Activated naive CD8-positive, alpha-beta T cell treated with anti-CD3 and anti-CD28 coated beads, Interleukin-2, amount 10 ng/mL, durations not matched to agents 7 days and 5 days (primary cell): ENCODE measurements at places on chromosomes 2 and 18.
A peak's percentile ranks its signal among the peaks of the same experiment; 100 is the strongest.

DNA sequence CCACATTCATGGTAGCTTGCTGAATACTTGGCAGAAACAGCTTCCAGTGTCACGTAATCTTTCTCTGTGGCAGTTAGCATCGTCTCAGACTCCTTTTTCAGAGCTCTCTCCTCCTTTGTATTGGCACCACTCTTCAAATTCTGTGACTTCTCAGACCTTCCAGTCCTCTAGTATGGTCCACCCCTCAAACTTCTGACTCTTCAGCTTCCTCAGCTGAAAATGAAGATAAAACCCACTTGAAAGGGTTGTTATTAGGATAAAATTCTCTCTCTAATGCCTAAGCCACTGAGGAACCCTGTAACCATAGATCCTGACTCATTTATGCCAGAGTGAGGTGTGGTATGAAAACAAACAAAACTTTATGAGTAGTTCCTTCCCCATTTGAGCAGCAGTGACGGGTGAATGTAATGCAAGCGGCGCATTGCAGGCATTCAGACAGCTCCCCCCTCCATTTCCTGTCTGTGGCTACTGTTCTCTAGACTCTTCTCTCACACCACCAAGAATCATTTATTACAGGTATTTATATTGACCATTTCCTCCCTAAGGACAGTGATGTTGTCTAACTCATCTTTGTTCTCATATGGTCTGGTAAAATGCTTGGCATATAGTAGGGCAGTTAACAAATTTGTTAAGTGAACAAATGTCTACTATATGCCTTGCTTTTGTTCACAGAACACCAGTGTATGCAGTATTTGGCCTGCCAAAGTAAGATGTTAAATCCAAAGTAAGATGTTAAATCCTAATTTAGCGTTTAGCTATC, 35.3 kb downstream of the GALNT1 start:
- DNase-seq, result peak; percentile 32

DNA sequence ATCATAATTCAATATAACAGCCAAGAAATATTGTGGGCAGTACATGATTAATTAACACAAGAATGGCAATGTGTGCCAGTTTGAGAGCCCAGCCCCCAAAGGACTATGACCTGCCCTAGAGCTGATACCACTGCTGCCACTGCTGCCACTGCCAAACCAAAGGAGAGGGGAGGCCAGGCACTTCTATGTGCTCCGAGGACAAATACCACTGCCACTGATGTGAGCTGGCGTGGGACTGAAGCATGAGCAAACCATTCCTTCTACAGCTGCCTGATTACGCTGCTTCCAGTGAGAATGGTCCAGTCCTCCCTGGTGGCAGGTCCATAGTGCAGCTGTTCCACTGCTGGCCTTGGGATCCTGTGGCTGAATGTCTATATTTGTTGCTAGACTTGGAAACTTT, 392.2 kb downstream of the CCDC85A start:
- DNase-seq, result no peak

DNA sequence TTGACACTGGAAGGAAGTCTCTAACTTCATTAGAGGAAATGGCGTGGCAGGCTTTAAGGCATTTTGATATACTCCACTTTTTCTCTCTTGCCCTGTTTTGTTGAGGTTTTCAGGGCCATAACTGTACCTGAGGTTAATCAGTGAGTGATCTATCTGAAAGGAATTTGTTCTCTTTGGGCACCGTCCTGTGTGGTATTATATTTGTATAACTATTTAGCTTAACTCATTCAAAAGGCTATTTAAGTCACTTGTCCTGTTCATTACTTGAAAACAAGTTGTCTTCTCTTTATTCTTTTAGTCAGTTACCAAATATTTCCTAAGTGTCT, 180.4 kb downstream of the NEDD4L start:
- DNase-seq, result no peak

- DNase-seq, result no peak
These were observed 7.4 kb upstream of the GPR17 start for GRCh38 chr2:127638361-127639110.

DNA sequence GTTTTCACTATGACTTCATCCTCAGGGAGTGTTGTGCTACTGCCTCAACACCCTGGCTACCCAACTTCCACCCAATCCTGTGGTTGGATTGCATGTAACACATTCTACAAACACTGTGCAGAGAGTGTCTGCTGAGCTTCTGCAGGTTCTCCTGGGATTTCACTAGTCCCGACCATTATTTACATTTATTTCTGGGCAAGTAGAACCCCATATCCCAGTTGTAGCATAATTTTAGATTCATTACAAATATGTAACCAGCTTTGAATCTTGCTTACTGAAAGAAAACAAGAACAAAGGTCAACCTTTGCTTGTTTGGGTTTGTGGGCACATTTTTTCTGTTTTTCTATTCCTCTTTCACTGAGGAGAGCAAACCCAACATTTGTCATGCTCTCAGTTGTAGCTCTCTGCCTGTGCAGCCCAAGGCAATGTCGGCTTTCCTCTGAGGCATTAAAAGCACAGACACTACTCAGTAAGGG, 2036.1 kb upstream of the LRRTM1 start:
- DNase-seq, result no peak

- DNase-seq, result no peak
These were observed 1.5 kb downstream of the RMDN2 start for GRCh38 chr2:37926635-37927034.

- DNase-seq, result no peak
These were observed 68.9 kb downstream of the DCC start for GRCh38 chr18:52408800-52409302.

GRCh38 chr2:218082586-218083351, 13.7 kb downstream of the RUFY4 start:
- DNase-seq, result no peak

- no peak for DNase-seq
These were observed 60.6 kb downstream of the BCL2 start for GRCh38 chr18:63258749-63259566.

GRCh38 chr2:176148751-176149421, 2.5 kb upstream of the HOXD4 start:
- no peak for DNase-seq

DNA sequence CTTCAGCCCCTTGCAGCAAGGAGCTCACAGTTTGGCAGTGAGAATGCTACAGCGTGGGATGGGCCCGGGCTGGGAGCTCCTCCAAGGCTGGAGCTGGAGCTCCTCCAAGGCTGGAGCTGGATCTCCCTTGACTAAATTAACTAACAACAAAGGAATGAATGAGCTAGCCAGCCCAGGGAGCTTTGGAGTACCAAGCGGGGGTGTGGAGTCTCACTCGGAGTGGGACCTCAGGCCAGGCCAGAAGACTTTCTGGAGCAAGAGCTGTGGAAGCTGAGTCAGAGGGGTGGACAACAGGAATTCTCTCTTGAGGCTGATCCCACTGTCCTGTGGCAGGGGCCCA, 244.7 kb upstream of the HS6ST1 start:
- DNase-seq, result no peak

GRCh38 chr2:204625135-204625534, 79.9 kb downstream of the PARD3B start:
- no peak for DNase-seq

DNA sequence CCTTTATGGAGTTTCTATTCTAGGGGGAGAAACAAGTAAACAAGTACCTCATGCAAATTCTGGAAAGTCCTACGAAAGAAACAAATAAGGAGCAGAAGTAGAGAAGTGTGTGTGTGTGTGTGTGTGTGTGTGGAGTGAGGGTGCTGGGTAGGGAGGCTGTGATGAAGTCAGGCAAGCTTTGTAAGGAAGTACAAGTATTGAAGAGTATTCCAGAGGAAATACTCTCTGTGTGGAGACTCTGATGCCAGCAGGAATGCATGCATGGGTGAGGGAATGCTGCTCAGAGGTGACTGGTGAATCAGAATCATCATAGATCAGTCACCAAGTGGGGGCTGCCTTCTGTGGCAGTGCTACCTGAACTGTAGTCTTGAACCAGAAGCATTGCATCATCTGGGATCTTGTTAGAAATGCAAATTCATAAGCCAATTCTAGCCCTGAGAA, 34.5 kb downstream of the SLC4A3 start:
- no peak for DNase-seq
